ENCODE measurements at places on chromosomes 13 and 19.

- no peak for DNase-seq
These were observed 25.2 kb upstream of the IPO5 start for GRCh38 chr13:97928301-97928700.

- DNase-seq: peak; percentile 57
These were observed 4.0 kb upstream of the FLT3LG start for GRCh38 chr19:49469828-49470614.

DNA sequence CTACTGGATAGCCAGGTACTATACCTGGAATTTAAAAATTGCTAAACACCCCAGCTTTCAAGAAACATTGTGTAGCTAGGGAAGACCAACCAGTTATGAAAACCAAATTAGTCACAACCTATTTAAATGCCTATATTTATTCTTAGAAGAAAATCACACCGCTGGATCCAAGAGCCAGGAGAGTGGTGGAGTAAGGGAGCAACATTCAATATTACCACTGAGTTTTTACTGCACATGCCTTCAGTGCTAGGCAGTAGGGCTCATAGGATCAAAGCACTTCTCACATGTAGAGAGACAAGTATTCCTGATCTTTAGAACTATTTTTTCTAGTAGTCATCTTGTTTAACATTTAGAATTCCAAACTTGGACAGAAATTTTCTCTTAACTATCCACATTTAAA is 11.2 kb downstream of the ITM2B start:
- DNase-seq: no peak

DNA sequence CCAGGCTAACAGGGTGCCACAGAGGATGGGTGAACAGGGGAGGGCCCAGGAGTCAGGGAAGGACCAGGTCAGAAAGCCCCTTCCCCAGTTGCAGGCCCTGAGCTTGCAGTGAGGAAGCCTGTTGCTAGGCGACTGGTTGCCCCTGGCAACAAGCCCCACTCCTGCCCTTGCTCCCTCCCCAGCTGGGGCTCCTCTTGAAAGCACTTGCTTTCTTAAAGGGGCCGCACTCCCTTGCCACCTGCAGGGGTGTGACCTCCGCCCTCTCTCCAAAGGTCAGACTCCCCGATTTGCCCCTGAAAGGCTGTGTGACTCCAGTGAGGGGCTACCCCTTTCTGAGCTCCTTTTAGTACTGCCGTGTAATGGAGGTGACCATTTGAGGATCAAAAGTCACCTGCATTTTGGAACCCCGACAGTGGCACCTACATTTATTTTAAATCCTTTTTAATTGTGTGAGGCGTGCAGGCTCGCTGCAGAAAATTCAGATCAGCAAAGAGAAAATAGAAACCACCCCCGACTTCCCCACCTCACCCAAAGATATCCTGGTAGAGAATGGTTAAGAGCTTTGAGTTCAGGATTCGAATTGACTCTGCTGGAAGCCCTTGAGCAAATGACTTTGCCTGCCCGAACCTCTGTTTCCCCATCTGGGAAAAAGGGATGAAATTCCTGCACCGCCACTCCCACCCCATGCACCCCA is 4.8 kb downstream of the FCHO1 start:
- no peak for DNase-seq

- DNase-seq: no peak
These were observed 6.9 kb downstream of the FBN3 start for GRCh38 chr19:8142513-8142900.

GRCh38 chr13:66673401-66673800 is 556.7 kb downstream of the PCDH9 start:
- DNase-seq: no peak

GRCh38 chr13:46296115-46296822 is 84.5 kb downstream of the LRRC63 start:
- no peak for DNase-seq

DNA sequence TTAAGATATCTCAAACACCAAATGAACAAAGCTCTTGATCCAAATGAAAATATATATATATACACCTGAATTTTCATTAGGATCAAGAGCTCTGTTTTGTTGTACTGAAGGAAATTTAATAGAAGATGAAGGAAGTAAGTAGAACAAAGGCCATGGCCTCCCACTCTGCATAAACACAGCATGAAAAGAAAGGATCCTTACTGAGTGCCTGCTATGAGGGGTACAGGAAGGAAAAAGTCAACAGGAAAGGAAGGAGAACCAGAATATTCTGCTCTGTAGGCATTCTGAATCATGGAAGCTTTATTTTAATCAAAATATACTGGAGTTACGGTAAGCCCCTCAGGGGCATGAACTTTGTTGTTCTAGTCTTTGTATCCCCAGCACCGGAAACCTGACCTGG is 22.1 kb downstream of the TMTC4 start:
- DNase-seq: no peak

- DNase-seq: peak; percentile 55
These were observed 43.1 kb downstream of the CYP4F22 start for GRCh38 chr19:15551293-15552004.

GRCh38 chr13:30241532-30241931 is 65.8 kb downstream of the KATNAL1 start:
- DNase-seq: no peak

GRCh38 chr13:90833951-90834350 is 513.5 kb upstream of the MIR17HG start:
- DNase-seq: no peak

GRCh38 chr13:114062754-114063153 is 69.7 kb downstream of the RASA3 start:
- DNase-seq: no peak

DNA sequence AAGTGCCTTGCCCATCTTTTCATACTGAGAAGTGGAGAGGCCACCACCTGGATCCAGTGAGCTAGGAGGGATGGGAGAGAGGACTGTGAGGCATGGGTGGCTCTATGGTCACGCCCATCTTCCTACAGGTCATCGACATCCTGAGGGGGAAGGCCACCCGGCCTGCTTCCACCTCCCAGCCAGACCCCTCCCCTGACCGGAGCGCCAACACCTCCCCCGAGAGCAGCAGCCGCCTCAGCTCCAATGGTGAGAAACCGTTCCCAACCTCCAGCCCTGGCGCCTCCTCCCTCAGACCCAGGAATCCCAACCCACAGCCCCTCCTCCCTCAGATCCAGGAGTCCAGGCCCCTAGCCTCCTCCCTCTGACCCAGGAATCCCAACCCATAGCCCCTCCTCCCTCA is 10.1 kb downstream of the BCL3 start:
- no peak for DNase-seq

DNA sequence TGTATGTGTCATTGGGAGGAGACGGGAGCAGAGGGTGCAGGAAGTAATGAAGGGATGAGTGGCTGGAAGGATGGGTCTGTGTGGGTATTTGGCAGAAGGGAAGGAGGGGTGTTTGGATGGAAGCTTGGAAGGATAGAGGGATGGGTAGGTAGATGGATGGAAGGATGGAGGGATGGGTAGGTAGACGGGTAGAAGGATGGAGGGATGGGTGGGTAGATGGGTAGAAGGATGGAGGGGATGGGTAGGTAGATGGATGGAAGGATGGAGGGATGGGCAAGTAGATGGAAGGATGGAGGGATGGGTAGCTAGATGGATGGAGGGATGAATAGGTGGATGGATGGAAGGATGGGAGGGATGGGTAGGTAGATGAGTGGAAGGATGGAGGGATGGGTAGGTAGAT is 41.7 kb upstream of the EHD2 start:
- DNase-seq: no peak

DNA sequence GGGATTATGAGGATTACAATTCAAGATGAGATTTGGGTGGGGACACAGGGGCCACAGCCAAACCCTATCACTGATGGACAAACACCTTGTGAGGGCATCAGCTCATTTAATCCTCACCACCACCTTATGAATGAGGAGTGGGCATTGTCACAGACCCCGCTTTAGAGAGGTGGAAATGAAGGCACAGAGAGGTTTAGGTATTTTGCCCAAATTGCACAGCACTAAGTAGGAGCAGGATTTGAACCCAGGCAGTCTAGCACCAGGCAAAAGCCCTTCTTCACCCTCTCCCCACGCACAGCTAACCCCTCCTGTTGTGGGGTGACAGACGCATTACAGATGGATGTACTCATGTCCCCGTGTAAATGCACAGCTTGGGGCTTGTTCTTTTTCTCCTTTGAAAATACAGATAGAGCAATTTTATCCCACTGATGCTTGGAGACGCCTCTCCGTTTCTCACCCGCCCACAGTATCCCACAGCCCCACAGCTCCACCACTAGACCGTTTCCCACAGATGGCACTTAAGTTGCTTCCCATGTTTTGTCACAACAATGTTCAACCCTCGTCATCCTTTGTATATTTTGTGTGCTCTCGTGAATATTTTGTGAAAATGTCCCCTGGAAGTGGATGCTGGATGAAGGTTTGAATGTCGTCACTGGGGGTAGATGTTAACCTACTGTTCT is 48.2 kb downstream of the ANKRD10 start:
- DNase-seq: no peak

DNA sequence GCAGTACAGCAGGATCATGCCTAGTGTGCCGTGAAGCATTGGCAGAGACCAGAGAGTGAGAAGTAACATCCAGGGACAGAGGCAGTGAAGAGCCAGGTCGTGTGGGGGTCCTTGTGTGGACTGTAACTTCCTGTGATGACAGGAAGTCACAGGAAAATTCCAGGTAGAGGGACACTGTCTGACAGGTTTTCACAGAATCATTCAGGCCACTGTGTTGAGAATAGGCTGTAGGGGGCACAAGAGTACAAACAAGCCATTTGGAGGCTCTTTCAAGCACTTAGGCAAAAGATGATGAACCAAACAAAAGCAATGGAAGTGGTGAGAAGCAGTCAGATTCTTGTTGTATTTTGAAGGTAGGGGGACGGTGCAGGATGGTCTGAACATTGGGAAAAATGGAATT is 46.4 kb downstream of the N4BP2L1 start:
- no peak for DNase-seq

- no peak for DNase-seq
These were observed 204.0 kb upstream of the GPR12 start for GRCh38 chr13:26964278-26965250.

- DNase-seq: no peak
These were observed 961.6 kb upstream of the MIR17HG start for GRCh38 chr13:90385781-90386489.

- no peak for DNase-seq
These were observed 114.1 kb downstream of the TNFSF13B start for GRCh38 chr13:108383667-108384066.

DNA sequence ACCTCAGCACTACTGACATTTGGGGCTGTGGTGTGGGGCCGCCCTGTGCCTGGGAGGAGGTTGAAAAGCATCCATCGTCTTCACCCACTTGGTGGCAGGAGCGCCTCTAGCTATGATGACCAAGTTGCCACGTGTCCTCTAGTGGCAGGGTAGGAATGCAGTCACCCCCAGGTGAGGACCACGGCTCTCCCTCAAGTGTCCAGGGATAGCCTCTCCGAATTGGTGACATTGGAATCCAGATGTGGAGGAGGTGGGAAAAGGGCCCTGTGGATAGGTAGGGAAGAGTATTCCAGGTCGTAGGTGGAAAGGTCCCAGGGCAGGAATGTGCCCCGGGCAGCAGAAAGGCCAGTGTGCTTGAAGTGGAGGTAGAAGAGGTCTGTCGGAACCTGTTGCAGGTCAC is 37.6 kb downstream of the ARHGEF18 start:
- no peak for DNase-seq

- DNase-seq: no peak
These were observed 723.9 kb downstream of the GPC5 start for GRCh38 chr13:92122186-92122853.

DNA sequence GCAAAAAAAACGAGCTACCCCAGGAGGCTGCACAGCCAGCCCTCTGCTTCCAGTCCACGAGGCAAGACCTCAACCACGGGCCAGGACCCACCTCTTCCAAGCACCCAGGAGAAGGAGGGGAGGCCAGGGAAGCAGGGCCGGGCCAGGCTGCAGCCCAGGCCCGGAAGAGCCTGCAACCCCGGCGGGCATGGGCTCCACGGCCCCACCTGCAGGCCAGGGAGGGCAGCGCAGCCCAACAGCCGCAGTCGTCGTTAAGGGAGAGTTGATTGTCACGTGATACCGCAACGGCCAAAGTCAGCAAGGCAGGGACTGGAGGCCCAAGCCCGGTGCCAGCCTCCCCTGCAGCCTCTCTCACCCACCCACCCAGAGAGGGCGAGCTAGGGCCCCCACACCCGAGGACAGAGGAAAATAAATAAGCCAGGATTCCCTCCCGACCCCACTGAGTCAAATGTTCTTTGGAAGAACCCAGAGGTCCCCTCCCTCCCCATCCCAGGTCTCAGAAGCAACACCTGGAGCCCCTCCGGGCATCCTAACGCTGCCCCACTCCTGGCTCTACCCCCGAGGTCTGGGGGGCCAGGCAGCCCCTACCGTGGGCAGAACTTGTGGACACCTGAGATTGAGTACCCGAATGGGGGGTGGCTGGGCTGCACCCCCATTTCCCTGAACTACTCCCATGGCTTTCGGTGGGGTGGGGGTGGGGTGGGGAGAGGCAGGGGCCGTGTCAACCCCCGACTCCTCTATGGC is 5.2 kb upstream of the REXO1 start:
- peak; percentile 63 for DNase-seq

All from stimulated activated CD4-positive, alpha-beta T cell treated with anti-CD3 and anti-CD28 coated beads, Interleukin-2, amount 100 ng/mL, for 4 hours (primary cell).